CD4-positive, alpha-beta T cell treated with Interleukin-2 at 100 ng/mL for 4 hours (primary cell): ENCODE measurements at places on chromosomes 1 and 21.

GRCh38 chr1:53783056-53783455 is 44.1 kb upstream of the GLIS1 start:
- no peak for DNase-seq

DNA sequence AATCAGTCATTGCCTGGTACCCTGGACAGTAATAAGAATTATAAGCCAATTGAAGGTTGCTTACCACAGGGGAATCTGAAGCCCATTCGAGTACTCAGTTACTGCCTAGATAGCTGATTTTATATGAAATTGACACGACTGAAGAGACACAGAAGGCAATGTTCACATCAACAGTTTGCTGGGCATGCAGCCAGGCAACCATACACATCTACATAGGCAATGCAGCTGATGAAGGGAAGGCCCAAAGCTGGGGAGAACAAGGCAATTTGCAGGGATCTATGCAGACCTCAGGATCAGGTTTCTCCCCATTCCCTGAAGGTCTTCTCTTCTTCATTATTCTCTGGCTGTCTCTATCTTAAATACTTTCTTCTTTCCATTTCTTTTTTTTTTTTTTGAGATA is 448.7 kb downstream of the PTBP2 start:
- no peak for DNase-seq

- peak; percentile 53 for DNase-seq
These were observed 51.4 kb downstream of the RHBG start for GRCh38 chr1:156420205-156421061.

DNA sequence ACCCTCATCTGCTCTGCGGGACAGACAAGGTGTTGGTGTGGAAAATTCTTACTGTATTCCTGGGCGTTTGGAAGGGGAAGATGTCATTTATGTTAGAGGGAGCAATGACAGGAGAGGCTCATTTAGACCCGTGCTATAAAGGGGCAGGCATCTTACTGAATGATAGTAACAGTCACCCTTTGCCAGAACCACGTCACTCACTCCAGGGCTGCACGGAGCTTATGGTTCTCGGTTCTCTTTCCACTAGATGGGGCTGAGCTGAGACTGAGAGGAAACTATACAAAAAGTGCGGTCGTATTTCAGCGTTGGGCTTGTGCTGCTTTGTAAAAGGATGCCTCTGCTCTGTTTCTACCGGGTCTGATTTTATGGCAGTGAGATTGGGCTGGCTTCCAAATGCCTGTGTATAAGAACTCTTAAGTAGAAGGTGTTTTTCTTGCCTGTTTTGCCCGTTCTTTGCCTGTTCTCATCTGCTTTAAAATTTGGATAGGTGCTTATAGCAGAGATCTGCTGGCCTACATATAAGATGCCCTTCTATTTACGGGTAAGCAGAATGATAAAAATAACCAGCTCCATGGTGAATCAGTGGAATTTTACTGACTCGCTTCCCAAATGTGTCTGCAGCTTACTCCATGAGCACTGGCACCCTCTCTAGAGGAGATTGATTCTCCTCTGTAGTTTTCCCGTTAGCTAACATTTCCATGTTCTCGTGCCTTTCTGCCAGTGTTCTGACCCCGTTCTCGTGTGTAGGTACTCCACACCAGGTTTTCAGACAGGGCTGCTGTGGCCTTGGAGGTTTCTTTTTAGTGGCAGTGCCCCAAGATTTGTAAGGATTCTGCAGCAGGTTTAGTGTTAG is 55.9 kb downstream of the MRPS6 start:
- DNase-seq, result peak; percentile 68

- no peak for DNase-seq
These were observed 243.1 kb downstream of the CACNA1E start for GRCh38 chr1:181726320-181727012.

- no peak for DNase-seq
These were observed 11.3 kb downstream of the GBP2 start for GRCh38 chr1:89114662-89115061.

DNA sequence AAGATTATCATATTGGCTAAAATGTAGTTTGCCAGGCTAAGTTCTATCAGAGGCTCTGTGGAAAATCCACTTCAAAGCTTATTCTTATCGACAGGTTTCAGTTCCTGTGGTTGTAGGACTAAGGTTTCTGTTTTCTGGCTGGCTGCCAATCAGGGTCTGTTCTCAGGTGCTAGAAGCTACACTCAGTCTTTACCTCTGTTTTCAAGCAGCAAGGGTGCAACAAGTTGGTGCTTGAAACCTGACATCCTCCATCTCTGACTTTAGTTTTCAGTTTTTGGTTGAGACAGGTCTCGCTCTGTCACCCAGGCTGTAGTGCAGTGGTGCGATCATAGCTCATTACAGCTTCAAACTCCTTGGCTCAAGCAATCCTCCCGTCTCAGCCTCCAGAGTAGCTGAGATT is 15.3 kb upstream of the TMCO2 start:
- peak; percentile 42 for DNase-seq

GRCh38 chr1:6658359-6659060 is 33.8 kb downstream of the THAP3 start:
- no peak for DNase-seq
